ENCODE measurements at places on chromosomes 12 and 14.
A peak's percentile ranks its signal among the peaks of the same experiment; 100 is the strongest.

DNA sequence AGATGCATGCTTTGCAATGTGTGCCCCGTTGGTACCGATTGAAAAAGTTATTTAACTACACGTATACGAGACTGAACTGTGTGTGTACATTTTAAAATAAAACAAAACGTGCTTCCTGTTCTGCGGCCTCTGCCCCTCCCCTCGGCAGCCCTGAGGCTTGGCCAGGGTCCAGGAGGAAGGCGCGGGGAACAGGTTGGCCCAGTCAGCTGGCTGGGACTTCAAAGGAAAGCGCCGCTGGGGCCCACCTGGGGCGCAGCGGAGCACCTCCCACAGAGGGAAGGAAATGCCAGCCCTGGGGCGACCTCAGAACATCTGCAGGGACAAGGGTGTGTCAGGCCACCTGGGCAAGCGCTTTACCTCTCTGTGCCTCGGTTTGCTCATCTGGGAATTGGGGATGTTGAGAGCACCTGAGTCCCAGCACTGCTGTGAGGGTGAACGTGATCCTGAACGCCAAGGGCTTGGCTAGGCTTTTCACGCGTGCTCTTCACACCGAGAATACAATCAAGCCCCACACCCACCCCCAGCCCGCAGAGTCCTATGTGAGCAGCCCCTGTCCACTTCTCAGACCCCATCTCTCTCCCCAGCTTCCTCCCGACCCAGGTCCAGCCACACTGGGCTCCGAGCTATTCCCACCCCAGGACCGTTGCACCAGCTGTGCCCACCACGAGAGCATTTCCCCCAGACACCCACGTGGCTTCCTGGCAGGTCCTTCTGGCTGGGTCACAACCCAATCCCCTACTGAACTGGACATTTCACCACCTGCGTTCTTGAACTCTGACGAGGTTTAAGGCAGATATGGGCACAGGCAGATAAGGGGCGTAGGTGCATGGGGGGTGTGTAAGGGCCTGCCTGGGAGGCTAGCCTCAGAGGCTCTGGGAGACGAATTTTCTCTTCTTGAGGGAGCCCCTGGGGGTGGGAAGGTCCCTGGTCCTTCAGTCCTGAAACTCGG lies 41.9 kb upstream of the NCOR2 start:
- peak; percentile 69 for DNase-seq

GRCh38 chr12:65962921-65963861 lies 138.9 kb downstream of the HMGA2 start:
- DNase-seq = no peak

- DNase-seq = no peak
Measured at GRCh38 chr12:88200029-88200428, 57.9 kb downstream of the TMTC3 start.

DNA sequence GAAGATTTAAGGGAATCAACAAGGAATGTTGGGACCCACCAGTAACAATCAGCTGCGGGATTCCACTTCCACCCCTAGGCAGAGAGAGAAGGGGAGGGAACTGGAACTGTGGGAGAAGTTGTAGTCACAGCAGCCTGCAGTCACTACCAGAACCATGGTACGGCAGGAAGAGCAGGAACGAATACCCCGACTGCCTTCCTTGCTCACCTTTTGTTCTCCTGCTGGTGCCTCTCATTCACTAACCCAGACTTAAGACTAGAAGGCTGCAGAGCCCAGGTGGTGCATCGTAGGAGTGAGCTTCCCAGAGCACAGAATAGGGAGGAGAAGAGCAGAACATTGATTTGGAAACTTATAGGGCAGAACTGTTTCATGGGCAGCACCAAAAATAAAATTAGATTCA lies 154.2 kb downstream of the DYRK2 start:
- no peak for DNase-seq

- peak; percentile 84 for DNase-seq
Measured at GRCh38 chr12:47085815-47086252, 6.1 kb upstream of the AMIGO2 start.

DNA sequence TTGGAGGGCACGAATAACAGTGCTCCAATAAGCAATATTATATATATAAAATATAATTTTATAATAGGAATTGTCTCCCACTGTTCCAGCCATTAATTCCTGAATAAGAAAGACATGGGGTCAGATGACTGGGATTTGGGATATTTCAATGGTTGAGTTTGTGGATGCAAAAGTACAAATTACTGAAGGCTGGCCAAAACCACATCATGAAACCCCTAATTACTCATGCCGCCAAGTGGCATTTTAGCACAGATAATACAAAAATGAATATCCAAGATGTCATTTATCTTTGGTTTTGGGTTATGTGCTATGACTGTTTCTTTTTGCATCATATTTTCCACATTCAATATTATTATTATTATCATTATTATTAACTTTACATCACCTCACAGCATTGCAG lies 261.4 kb upstream of the TBX3 start:
- no peak for DNase-seq

GRCh38 chr12:98635657-98636323 lies 8.8 kb downstream of the IKBIP start:
- peak; percentile 84 for DNase-seq

- peak; percentile 86 for DNase-seq
Measured at GRCh38 chr14:21668377-21668776, 5.2 kb downstream of the OR4E1 start.

GRCh38 chr14:74554742-74555362 lies 57.2 kb downstream of the LTBP2 start:
- no peak for DNase-seq

- no peak for DNase-seq
Measured at GRCh38 chr12:105177208-105177607, 58.8 kb downstream of the APPL2 start.

DNA sequence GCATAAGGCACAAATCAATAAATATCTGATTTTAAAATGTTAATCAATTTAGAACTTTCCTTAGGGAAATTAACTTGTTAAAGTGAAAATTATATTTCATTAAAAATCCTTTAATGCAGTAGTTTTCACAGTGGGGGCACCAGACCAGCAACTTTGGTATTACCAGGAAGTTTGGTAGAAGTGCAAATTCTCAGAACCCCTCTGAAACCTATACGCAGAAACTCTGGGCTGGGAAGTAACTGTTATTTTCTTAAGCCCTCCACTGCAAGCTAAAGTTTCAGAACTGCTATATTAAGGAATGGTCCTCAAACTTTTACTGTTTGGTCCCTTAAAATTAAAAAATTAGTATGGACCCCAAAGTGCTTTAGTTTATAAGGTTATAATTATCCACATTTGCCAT lies 35.7 kb downstream of the GNPTAB start:
- no peak for DNase-seq

DNA sequence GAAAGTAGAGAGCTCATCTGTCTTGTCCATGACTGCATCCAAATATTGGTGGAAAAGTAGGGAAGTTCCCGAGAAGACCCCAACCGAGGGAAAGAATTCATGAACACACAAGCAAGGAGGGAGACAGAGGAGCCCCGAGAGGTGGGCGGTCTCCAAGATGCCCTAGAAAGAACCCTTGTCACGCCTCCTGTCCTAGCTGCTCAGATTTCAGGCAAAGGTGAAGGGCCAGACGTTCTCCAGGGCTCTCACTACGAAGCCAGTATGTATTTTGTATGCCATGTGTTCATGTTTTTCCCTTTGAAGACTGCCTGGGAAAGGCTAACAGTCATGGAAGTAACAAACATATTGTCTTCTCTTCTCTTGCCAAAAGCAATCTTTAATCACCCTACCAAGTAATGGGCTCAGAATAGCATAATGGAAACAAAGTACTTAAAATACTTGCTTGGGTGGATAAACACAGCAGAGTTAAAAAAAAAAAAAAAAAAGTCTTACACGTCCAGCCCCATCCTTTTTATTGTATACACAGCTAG lies 99.2 kb upstream of the TBX3 start:
- no peak for DNase-seq

- DNase-seq = peak; percentile 79
Measured at GRCh38 chr12:53046655-53047220, 3.1 kb upstream of the TNS2 start.

DNA sequence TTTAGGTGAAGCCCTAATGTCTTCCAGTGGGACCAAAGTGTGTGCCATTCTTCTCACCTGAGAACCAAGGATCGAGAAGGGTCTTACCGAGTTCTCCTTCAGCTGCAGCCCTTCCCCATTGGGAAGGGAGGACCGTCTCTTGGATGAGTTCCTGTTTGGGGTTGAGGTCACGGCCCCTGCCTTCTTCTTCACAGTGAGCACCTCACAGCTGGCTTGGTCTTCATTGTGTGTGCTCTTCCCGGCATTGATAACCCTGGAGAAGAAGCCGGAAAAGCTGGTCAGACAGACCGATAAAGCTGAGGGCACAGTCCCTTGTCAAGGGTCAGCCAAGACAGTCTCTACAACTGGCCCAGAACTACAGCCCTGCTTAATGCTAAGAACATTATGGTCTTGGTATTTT lies 102.9 kb downstream of the PPM1H start:
- DNase-seq = no peak

DNA sequence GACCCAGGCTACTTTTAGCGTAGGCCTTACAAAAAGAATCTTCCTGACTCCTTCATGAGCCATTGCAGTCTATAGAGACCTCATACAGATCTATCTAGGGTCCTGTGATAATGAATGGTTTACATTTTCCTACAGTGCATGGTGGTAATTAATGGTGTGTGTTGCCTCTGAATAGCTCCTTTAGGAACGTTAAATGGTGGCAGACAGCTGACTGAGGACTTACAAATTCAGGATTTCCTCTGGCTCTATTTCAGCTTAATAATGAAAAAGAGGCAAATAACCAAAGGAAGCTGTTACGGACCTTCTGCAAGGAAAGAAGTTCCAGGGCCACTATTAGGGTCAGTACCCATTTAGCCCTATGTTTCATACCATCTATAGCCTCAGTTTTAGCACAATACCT lies 5.1 kb downstream of the IKBIP start:
- no peak for DNase-seq

GRCh38 chr12:68476794-68477193 lies 133.9 kb upstream of the RAP1B start:
- DNase-seq = no peak

DNA sequence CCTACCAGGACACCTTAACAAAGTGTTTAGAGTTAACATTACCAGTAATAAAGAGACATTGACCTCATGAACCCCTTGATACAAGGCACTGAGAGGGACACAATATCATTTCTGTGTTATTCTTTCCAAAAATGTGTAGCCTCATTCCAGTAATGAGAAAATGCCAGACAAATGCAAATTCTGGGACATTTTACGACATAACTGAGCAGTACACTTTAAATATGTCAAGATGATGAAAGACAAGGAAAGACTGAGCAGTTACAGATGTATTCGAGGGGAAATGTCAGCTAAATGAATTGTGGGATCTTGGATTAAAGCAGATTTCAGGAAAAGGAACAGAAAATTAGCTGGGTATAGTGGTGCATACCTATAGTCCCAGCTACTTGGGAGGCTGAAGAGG lies 255.6 kb downstream of the ERC1 start:
- DNase-seq = no peak

DNA sequence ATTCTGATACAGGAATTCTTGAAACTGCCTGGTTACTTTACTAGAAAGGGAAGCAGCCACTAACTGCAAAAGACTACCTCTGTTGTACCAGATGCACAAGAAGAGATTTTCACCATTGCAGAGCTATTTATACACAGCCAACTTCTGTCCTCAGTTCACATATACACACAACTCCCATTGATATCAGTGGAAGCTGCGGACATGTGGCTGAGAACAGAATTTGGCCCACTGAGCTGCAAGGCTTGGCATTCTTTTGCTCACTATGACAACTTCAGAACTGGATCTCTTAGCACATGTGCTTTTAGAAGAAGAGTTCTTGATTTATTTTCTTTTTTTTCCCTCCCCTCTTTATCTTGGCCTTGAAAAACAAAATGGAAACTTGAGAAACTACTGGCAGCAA lies 28.3 kb downstream of the PTPRO start:
- no peak for DNase-seq

GRCh38 chr12:104414581-104415341 lies 42.0 kb upstream of the CHST11 start:
- DNase-seq = no peak

DNA sequence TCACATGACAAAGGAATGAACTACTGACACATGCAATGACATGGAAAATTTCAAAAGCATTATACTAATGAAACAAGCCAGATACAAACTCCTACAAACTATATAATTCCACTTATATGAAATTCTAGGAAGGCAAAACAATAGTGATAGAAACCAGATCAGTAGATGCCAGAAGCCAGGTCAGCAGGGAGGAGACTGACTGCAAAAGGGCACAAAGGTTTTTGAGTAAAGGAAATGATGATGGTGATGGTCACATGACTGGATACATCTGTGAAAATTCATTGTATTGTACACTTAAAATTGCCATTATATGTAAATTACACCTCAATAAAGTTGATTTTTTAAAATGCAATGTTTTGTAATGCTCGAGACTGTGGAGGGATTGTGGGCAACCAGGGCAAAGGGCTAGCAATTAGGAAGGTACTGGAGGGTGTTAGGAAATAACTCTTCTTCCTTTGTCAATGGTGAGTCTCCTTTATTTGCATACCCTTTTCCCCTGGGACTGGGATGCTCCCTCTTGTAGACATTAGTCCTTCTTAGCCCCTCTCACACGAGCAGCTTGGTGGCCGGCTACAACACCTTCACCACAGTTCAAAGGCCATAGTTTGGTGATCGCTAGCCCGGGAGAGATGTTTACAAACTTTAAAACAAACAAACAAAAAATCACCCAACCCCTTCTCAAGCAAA lies 6.7 kb upstream of the PRPF40B start:
- no peak for DNase-seq

GRCh38 chr12:59808317-59808910 lies 212.6 kb downstream of the SLC16A7 start:
- DNase-seq = peak; percentile 49

GRCh38 chr12:31205054-31205453 lies 120.9 kb downstream of the SINHCAF start:
- DNase-seq = peak; percentile 68

GRCh38 chr14:80164991-80165721 lies 46.1 kb downstream of the DIO2 start:
- peak; percentile 45 for DNase-seq

GRCh38 chr12:132651444-132652100 lies 33.0 kb downstream of the P2RX2 start:
- DNase-seq = no peak

DNA sequence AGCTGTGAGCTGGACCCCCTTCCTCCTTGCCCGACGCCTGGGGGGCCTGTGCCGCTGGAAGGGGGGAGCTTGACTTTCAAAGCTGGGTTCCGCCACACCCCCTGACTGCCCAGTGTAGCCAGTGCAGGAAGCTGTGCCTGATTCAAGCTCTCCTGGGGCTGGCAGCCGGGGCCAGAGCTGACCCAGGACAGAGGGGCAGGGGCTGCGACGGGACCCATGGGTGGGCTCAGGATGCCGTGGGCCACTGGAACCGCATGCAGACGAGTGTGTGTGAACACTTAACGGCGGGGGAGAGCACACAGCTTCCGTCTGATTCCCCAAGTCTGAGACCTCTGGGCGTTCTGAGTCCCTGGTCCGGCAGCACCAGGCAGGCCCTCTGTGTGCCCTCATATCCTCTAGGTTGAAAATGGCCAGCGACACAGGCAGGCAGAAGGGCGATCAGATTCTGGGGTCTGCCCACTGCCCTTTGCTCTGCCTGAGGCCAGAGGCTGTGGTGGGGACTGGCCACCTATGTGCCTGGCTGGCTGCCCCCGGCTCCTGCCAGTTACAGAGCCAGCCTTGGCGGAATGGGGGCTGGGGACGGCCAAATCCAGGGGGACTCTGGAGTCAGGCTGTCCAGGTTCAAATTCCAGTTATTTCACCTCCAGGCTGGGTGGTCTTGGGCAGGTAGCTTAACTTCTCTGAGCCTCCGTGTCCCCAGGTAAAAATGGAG lies 54.0 kb downstream of the CYP46A1 start:
- DNase-seq = no peak

GRCh38 chr12:47022296-47022695 lies 57.1 kb upstream of the PCED1B start:
- peak; percentile 86 for DNase-seq

Measured in iris pigment epithelial cell (primary cell).